ENCODE measurements at places on chromosomes 5 and 9. TPM values are rescaled to one million over a fixed set of nuclear protein-coding genes. Genes with fewer than 3 reads are reported as not detected.

DNA sequence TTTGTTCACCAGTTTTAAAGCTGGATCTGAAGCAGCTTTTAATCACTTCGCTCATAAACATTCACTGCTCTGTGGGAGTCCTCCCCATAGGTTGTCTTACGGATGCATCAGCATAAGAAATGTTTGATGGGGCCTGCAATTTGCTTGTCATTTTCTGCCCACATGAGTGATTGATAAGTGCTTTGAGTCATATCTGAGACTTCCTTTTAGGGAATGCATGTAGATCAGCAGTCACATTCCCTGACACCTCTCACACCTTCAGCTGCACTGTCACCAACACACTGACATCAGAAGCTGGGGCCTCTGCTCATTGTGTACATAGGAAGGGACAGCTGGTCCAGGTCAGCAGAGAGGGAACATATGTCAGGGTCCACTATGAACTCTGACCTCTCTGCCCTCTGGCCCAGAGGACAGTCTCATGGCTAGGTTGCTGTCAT lies 84.1 kb upstream of the SPATA31D4 start:
- DNase-seq: no peak

The GABRP gene
- total RNA-seq: not detected

- no peak for DNase-seq
Observed at GRCh38 chr5:122053181-122054109, 24.6 kb downstream of the LOX start.

The SIGMAR1 gene
- 29.8 TPM for total RNA-seq

- no peak for DNase-seq
Observed at GRCh38 chr5:141822144-141822543, 56.1 kb downstream of the PCDH1 start.

- no peak for DNase-seq
Observed at GRCh38 chr9:8693464-8693863, 893.9 kb upstream of the DMAC1 start.

The UBE2QL1 gene
- 48.8 TPM for total RNA-seq

All from gastrocnemius medialis (tissue), 4 donors.